ENCODE measurements at places on chromosomes 2 and 18. TPM values are rescaled to one million over a fixed set of nuclear protein-coding genes. Genes with fewer than 3 reads are reported as not detected.

Gene NT5C1B
- not detected for polyA plus RNA-seq

Gene ICA1L
- 4.8 TPM for polyA plus RNA-seq

Gene CCL20
- 5.5 TPM for polyA plus RNA-seq

Gene PLB1
- polyA plus RNA-seq: 5.3 TPM

Gene CCDC150
- 0.79 TPM for polyA plus RNA-seq

Gene C2orf15
- polyA plus RNA-seq: 0.75 TPM

Gene PGAP1
- polyA plus RNA-seq: 1.4 TPM

Gene CFC1
- not detected for polyA plus RNA-seq

Gene DYSF
- polyA plus RNA-seq: 3.1 TPM

Gene ABHD1
- 0.08 TPM for polyA plus RNA-seq

Gene ALPI
- polyA plus RNA-seq: 0.18 TPM

Gene MORN2
- 22.2 TPM for polyA plus RNA-seq

Gene CNRIP1
- polyA plus RNA-seq: 24.8 TPM

Gene KLF11
- polyA plus RNA-seq: 7.8 TPM

Gene KIAA2012
- polyA plus RNA-seq: not detected

Gene ACADL
- polyA plus RNA-seq: 26.5 TPM

Gene FAM237A
- not detected for polyA plus RNA-seq

Gene KRTCAP3
- polyA plus RNA-seq: 3.9 TPM

Gene TCF23
- polyA plus RNA-seq: not detected

Gene CRYGB
- polyA plus RNA-seq: not detected

Gene DYNAP
- polyA plus RNA-seq: not detected

Gene RAX
- polyA plus RNA-seq: not detected

Gene TUBA3E
- polyA plus RNA-seq: 1.3 TPM

Gene LINC00305
- not detected for polyA plus RNA-seq

Gene DBI
- polyA plus RNA-seq: 463 TPM

Gene CD8B
- not detected for polyA plus RNA-seq

Gene ANKRD53
- 5.0 TPM for polyA plus RNA-seq
